ENCODE measurements at places on chromosomes 4 and X. TPM values are rescaled to one million over a fixed set of nuclear protein-coding genes. Genes with fewer than 3 reads are reported as not detected.

Gene BTC
- 5.6 TPM for total RNA-seq

DNA sequence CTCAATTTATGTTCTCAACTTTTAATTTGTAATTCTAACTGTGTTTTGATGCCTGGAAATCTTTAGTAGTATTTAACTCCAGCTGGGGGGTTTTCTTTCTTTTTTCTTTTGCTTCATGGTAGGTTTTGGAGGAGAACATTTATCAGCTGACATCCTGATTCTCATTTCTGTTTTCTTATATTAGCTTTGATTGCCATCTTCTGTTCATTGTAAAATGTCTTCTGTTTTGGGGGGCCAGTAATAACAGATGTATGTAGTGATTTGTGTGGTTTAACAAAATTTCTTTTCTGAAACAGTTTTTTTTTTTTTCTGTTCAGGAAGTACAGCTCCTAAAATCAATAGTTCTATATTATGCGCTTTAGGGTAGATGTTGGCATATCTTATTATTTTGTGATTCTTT, 182.2 kb downstream of the GABRB1 start:
- no peaks in the 10 kb centered on the region for H3K27me3 ChIP-seq
- no peaks in the 10 kb centered on the region for H3K4me1 ChIP-seq
- H3K27ac ChIP-seq = no peak overlapping the region

Gene AWAT2
- not detected for total RNA-seq

Gene PRSS48
- total RNA-seq = not detected

- no peaks in the 10 kb centered on the region for H3K27me3 ChIP-seq
- no peak for DNase-seq
- no peaks in the 10 kb centered on the region for H3K4me1 ChIP-seq
These were observed 100.5 kb upstream of the PCDH7 start for GRCh38 chr4:30619679-30620078.

GRCh38 chr4:182874304-182874751, 42.9 kb downstream of the DCTD start:
- H3K36me3 ChIP-seq = no peaks in the 10 kb centered on the region
- H3K27me3 ChIP-seq = no peaks in the 10 kb centered on the region
- no peaks in the 10 kb centered on the region for H3K4me1 ChIP-seq
- no peak overlapping the region for H3K4me3 ChIP-seq
- no peak overlapping the region for H3K27ac ChIP-seq
- no peak for DNase-seq

DNA sequence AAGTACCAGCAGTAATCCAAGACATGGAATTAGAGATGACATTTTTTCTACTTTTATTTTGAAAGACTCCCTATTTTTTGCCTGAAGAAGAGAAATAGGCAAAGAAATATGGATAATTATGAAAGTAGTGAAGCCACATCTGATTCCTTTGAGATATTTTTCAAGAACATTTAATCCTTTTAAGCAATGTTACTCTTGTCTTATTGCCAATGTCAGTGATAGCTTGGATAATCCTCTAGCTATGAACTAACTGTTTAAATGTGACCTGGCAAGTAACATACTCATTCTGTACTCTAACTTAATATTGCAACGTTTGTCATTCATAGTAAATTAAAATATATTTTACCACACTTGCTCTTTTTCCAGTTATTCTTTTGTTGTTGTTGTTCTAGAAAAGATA, 181.3 kb downstream of the VEGFC start:
- no peak overlapping the region for H3K4me3 ChIP-seq
- no peaks in the 10 kb centered on the region for H3K27me3 ChIP-seq
- no peaks in the 10 kb centered on the region for H3K36me3 ChIP-seq
- no peak for DNase-seq
- no peaks in the 10 kb centered on the region for H3K4me1 ChIP-seq
- H3K27ac ChIP-seq = no peak overlapping the region

DNA sequence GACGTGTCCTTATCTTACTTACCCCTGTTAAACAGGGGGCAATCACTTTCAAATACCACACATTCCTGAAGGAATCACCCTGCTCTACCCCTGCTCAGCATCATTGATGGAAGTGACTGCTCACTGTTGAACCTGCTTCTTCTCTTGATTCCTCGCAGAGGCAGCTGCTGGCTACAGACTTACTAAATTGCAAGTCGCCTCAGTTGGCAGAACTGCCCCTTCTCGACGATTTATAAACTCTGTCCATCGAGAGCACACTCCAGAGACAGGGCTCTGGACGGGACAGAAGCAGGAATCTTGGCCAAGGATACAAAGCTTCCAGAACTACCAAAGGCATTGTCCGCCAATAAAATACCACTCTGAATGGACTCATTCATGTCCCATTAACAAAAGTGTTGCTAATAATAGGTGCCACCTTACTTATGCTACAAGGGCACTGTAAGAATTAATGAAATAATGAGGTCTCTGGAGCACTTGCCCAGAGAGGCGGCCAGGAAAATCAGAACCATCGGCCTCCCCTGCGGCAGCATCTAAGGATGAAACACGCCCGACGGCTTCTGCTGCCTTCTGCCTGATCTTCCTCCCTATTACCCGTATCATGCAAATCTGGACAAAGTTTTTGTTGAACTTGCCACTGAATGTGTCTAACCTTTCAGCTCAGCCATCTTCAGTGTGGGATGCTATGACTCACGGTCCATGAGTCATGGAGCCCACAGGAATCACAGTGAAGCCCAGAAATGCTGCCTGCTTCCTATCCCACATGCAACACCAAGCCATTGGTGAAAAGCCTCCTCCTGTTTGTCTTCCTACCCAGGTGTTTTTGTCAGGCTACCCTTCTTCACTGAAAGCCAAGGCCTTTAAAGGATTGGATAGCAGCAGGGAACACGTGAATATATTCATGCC, 164.9 kb downstream of the MAML3 start:
- no peaks in the 10 kb centered on the region for H3K4me1 ChIP-seq
- no peak overlapping the region for H3K4me3 ChIP-seq
- no peaks in the 10 kb centered on the region for H3K27me3 ChIP-seq
- no peak for DNase-seq
- no peak overlapping the region for H3K27ac ChIP-seq
- H3K36me3 ChIP-seq = no peaks in the 10 kb centered on the region

Gene GLOD5
- total RNA-seq = 1.1 TPM

DNA sequence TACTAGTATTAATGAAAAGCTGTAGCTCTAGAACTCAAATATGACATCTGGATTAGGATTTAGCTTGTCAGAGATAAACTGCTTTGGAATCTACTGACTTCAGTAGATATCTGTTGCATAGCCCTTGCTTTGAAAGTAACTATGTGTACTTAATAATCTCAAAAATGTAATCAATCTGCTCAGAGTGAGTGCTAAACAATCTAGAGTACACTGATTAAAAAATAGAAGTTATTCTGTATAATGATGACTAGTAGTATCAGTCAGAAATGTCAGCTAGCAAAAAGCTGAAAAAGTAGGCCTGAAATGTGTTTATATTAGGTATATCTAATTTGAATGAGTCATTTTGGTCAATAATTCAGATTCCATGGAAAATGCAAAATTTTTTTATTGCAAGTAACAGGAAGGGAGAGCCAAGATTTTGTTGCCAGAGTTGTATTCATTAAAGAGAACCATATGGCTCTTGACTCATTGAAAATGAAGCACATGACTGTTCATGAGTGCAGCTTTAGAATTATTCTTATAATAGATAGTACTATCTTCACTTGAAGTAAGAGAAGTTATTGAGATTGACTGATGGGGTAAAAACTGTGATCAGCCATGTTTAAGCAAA, 20.0 kb downstream of the CLCN3 start:
- H3K27ac ChIP-seq = no peak overlapping the region
- H3K36me3 ChIP-seq = peaks cover 7% of the 10 kb centered on the region
- H3K4me3 ChIP-seq = no peak overlapping the region
- no peaks in the 10 kb centered on the region for H3K27me3 ChIP-seq

- DNase-seq = no peak
- H3K36me3 ChIP-seq = no peaks in the 10 kb centered on the region
- H3K27ac ChIP-seq = no peak overlapping the region
- no peak overlapping the region for H3K4me3 ChIP-seq
These were observed 722.5 kb upstream of the PRKX start for GRCh38 chrX:4435905-4436304.

Gene GAGE13
- total RNA-seq = not detected

DNA sequence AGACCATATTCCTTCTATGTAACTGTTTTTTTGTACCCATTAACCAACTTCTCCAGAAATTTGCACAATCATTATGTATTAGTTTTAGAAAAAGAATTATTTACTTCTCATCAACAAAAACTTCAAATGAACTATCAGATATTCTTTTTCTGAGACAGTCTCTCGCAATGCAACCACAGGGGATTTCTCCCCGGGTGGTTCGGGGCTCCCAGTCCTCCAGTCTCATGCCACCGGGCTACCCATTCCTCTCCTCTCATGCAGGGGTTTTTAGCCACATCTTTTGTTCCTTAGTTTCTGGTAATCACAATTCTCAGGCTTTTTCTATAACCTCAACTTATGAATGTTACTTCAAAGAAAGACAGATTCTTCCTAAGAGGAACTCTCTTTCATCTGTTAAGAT, 46.6 kb upstream of the CLNK start:
- no peak overlapping the region for H3K4me3 ChIP-seq
- no peaks in the 10 kb centered on the region for H3K27me3 ChIP-seq
- no peaks in the 10 kb centered on the region for H3K4me1 ChIP-seq
- no peak for DNase-seq
- no peak overlapping the region for H3K27ac ChIP-seq

GRCh38 chr4:57410331-57411052, 300.3 kb upstream of the IGFBP7 start:
- H3K27ac ChIP-seq = no peak overlapping the region
- no peaks in the 10 kb centered on the region for H3K27me3 ChIP-seq
- no peaks in the 10 kb centered on the region for H3K4me1 ChIP-seq
- no peaks in the 10 kb centered on the region for H3K36me3 ChIP-seq
- DNase-seq = no peak

Gene PRR32
- total RNA-seq = not detected

Data from upper lobe of left lung (tissue), 6 donors.